ENCODE measurements at places on chromosomes 6 and 20. TPM values are rescaled to one million over a fixed set of nuclear protein-coding genes. Genes with fewer than 3 reads are reported as not detected.

DNA sequence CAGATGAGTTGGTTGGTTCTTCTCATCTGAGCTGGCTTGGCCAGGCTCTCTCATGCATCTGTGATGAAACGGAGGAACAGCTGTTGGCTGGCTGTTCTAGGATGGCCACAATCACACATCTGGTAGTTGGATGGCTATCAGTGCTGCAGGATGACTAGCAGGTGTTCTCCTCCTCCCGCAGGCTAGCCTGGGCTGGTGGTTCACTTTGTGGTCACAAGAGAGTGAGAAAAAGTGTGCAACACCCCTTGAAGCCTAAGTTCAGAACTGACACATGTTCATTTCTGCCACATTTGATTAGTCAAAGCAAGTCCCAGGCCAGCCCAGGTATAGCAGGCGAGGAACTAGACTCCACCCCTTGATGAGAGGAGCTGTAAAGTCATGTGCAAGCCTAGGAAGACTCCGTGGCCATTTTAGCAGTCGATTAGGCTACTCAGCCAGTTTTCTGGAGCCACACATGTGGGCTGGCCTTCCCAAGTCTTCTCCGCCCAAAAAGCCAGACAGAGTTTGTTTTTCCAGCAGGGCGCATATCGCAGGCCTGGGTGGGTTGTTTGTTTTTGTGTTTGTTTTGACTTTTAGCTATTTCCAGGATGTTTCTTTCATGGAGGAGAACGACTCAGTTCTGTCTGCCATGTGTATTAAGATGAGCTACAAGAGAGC, 120.8 kb downstream of the ISM1 start:
- DNase-seq = no peak

DNA sequence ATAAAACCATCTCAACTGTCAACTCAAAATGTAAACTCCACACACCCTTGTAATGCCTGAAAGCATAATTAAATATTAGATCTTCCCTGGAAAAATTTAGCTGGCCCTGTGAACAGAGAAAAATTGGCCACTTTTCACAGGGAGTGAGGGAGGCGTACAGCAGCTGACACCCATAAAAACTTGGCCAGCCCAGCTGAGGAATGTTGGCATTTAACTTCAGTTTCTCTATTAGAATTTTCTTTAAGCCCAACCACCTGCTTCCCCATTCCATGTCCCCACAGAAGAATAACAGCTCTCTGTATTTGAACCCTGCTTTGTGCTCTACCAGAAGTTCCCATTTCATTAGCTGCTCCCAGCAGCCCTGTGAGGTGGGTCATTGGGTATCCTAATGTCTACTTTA, 41.0 kb downstream of the PKHD1 start:
- DNase-seq = no peak

DNA sequence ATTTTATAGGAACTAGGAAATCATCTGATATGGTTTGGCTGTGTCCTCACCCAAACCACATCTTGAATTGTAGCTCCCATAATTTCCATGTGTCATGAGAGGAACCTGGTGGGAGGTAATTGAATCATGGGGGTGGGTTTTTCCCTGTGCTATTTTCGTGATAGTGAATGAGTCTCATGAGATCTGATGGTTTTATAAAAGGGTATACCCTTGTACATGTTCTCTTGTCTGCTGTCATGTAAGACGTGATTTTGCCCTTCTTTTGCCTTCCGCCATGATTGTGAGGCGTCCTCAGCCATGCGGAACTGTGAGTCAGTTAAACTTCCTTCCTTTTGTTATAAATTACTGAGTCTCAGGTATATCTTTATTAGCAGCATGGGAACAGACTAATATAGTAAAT, 27.9 kb downstream of the EPM2A start:
- DNase-seq = no peak

DNA sequence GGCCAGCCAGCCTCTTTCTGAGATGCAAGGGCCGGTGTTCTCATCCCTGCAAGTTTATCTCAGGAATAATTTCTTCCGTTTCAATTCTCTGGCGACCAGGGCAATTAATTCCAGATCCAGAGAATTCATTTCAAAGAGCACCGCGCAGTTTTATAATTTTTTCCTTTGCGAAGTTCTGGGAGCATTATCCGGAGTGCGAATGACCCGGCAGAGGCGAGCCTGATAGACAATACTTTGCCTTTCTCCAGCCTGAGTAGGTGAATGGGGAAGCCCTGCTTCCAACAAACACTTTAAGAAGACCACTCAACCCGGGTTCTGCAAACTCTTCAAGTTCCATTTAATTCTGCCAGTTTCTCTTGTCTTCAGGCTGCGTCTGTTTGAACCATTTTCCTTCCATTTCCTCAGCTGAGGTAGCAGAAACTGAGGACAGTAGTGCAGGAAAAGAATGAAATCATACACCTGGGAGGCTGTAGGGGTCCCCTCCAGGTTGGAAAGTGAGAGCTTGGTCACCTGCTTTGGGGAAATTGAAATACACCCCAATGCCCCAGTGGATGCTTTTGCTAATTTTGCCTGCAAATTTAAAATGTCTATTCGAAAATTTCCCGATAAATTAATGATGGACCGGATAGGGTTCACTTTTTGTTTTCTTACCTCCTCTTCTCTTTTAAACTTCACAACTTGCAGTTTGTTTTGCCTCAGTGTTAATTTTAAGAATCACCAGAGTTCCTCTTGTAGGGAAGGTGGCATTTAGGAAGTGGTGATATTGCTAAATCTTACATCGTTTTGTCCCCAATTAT, 1.1 kb downstream of the VGLL2 start:
- DNase-seq = no peak

GRCh38 chr6:37691904-37692806, 5.5 kb downstream of the MDGA1 start:
- DNase-seq = no peak

DNA sequence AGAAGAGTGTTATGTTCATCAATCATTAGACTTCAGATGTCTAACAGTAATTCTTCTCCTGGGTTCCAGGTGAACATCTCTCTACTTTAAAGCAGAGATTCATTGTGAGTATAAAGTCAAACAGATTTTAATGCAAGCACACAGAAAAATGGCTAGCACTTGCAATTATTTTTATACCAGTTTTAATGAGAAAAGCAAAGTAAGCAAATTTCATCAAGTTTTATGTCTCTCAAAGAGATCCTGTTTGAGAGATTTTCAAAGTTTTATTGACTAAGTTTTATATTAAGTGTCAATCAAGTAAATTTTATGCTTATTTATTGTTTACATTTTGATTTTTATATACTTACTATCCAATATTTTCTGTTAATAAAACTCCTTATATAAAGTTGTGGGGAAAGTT, 1628.5 kb downstream of the HACE1 start:
- DNase-seq = no peak

DNA sequence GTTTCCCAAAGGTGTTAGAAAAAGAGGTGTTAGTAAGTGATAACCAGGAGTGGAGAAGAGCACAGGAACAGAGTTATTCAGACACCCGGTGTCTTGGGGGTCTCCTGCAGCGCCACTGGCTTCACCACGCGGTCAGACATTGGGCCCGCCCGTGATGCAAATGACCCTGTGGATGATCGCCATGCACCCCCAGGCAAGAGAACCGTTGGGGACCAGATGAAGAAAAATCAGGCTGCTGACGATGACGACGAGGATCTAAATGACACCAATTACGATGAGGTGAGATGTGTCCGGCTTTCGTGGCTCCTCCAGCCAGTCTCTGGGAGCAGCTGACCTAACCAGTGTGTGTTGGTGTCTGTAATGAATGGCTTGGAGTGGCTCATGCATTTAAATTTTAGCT, 2.0 kb downstream of the PRPF6 start:
- DNase-seq = no peak

- DNase-seq = no peak
Observed at GRCh38 chr6:144824018-144824417, 538.9 kb downstream of the UTRN start.

- DNase-seq = no peak
Observed at GRCh38 chr6:3421791-3422434, 34.9 kb downstream of the SLC22A23 start.

GRCh38 chr6:162690158-162690557, 37.4 kb downstream of the PRKN start:
- no peak for DNase-seq

GRCh38 chr6:159056899-159057298, 12.1 kb upstream of the TAGAP start:
- no peak for DNase-seq

DNA sequence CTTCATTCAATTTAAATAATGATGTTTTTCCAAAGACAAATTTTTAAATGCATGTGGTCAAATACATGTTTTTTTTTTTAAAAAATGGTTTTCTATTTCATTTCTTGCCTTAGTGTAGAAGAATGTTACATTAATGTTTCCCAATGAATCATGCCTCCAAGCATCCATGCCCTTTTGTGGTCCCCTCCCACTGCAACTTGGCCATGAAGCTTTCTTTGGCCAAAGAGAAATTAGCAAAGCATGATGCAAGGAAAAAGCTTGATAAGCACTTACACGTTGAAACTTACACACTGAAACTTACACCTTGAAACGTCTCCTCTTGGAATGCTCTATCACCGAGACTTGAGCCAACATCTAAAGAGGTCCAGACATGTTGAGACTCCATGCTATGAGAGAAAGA, 93.0 kb upstream of the ELOVL5 start:
- no peak for DNase-seq

DNA sequence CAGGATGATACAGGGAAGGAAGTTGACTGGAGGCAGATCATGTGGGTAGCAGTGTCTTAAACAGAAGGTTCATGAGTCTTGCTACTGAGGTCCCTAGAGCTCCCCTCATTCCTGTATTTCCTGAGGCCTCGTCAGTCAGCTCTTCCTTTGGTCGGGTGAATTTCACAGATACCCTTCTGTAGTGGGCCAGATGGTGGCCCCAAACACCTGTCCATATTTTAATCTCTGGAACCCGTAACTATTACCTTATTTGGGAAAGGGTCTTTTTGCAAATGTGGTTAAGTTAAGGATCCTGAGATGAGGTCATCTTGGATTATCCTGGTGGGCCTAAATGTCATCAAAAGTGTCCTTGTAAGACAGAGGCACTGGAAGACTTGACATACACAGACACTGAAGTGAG, 9.6 kb downstream of the KCNS1 start:
- no peak for DNase-seq

GRCh38 chr6:135535989-135536414, 38.5 kb upstream of the AHI1 start:
- DNase-seq = peak; percentile 57

DNA sequence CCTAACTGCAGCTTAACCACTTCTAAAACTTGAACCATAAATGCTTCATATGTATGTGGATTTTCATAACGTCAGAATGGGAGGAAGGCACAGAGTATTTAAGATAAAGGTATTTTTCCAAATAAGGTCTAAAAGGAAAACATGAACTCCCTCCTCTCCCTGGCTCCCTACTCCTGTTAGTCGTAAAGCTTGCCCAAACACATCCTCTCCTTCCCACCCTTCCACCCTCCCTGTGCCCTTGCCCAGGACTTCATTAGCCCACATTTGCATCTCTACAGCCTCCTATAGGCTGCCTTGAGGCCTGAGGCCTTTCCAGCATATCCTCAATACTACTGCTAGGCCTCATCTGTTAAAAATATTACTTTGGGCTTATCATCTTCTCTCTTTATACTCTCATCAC, 17.1 kb upstream of the SMIM13 start:
- DNase-seq = no peak

DNA sequence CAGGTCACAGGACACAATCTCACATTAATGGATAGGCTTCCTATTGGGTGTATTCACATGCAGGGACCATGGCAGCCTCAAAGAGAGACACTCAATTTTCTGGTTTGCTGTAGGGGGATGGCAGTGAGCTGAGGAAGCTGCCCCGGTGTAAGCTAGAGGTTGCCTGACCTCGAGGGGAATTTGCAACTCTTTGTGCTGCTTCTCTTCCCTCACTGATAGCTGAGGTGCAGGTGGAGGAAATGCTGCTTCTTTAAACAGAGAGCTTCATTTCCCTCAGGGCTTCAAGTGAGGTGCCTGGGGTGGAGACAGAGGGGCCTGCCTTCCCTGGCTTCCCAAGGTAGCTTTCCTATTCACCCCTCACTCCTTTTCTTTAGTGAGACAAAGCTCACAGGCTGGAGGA, 151.9 kb downstream of the CD83 start:
- no peak for DNase-seq

- DNase-seq = no peak
Observed at GRCh38 chr6:143410859-143411270, 39.6 kb downstream of the ADAT2 start.

DNA sequence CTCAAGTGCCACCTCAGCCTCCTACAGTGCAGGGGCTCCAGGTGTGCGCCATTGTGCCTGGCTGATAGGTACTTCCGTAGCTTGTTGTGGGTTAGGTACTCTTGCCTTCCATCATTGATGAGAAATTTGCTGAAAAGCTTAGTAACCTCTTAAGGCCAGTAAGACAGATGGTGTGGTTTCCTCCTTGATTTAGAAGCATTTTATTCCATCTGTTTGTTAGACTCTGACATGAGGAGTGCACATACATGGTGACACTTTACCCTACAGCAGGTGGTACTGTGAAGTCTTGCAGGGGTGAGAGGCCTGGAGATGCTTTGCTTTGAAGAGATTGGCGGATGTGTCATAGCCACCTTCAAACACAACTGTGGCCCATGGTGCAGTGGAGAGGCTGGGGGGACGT, 14.8 kb upstream of the MTG2 start:
- no peak for DNase-seq

- no peak for DNase-seq
Observed at GRCh38 chr6:126701676-126702560, 362.0 kb downstream of the CENPW start.

GRCh38 chr6:15405129-15406068, 159.5 kb downstream of the JARID2 start:
- DNase-seq = no peak

- no peak for DNase-seq
Observed at GRCh38 chr20:5528261-5528660, 211.5 kb upstream of the PROKR2 start.

GRCh38 chr6:85913001-85913400, 270.3 kb upstream of the SYNCRIP start:
- no peak for DNase-seq

DNA sequence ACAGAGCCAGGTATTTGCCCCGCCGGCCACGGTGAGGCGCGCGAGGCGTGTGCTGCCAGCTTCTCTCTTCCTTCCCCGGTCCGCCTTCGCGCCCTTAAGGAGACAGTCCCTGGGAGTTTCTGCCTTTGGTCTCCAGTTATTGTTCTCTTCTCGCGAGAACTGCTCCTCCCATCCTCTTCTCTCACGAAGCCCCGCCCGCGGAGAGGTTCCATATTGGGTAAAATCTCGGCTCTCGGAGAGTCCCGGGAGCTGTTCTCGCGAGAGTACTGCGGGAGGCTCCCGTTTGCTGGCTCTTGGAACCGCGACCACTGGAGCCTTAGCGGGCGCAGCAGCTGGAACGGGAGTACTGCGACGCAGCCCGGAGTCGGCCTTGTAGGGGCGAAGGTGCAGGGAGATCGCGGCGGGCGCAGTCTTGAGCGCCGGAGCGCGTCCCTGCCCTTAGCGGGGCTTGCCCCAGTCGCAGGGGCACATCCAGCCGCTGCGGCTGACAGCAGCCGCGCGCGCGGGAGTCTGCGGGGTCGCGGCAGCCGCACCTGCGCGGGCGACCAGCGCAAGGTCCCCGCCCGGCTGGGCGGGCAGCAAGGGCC, at the start of gene MAPK14:
Gene MAPK14, plus strand, starts transcription at position 308 of the 587 bp plus-strand sequence. CDS start 350 bp downstream, outside the sequence.
- peak; percentile 100 for DNase-seq

The TP53TG5 gene
- 0.97 TPM for polyA plus RNA-seq

The FGD2 gene
- 2.1 TPM for polyA plus RNA-seq

The KIF25 gene
- polyA plus RNA-seq = 0.41 TPM

The SNTA1 gene
- 12.0 TPM for polyA plus RNA-seq

The SIGLEC1 gene
- polyA plus RNA-seq = 1.2 TPM

The HUS1B gene
- 0.43 TPM for polyA plus RNA-seq

The COX7A2 gene
- polyA plus RNA-seq = 342 TPM

The C20orf144 gene
- polyA plus RNA-seq = 0.44 TPM

The CCDC170 gene
- 2.7 TPM for polyA plus RNA-seq

The PDCD2 gene
- polyA plus RNA-seq = 78.9 TPM

The EMILIN3 gene
- polyA plus RNA-seq = 11.1 TPM

The HMGCLL1 gene
- 3.2 TPM for polyA plus RNA-seq

The SIRPG gene
- polyA plus RNA-seq = not detected
